Activated CD8-positive, alpha-beta T cell treated with anti-CD3 and anti-CD28 coated beads, Interleukin-2, amount 10 ng/mL, durations not matched to agents 7 days and 5 days (primary cell): ENCODE measurements at places on chromosomes 12 and 14. TPM values are rescaled to one million over a fixed set of nuclear protein-coding genes. Genes with fewer than 3 reads are reported as not detected.

DNA sequence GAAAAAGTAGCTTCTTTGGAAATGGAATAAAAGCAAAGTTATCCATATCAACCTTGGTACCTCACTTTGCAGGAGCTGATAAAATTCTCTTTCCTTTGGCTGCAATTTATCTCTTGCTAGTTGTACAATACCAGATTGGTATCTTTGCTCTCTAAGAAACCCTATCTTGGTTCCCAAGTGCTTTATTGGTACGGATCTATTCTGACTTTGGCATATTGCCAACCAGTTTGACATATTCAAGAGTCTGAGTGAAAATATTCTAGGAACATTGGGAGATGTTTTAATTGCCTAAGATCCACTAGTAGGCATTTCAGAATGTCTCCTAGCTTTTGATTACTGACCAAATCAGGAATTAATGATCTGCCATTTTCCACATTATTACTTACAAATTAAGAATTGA, 167.2 kb upstream of the ATP2B1 start:
- DNase-seq, result no peak

The CLEC2A gene
- total RNA-seq, result not detected

GRCh38 chr12:69570545-69571399, 14.5 kb upstream of the CCT2 start:
- peak; percentile 63 for DNase-seq

DNA sequence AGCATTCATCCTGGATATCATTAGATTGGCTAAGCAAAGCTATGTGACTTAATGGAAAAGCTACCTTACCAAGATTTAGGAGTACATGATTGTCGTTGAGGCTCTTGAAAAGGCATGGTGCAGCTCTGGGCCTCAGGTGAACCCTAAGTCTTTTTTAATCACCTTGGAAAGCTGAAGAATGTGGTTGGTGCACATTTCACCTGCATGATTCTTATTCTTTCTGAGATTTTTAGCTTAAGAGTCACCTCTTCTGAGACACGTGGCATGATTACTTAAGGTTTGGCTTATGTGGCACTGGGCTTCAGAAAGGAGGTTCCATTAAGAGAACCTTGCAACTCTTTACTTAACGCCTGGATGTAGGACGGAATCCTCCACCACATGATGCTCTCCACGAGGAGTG, 498.5 kb downstream of the TMEM117 start:
- DNase-seq, result no peak

GRCh38 chr14:56854325-56854724, 44.0 kb upstream of the OTX2 start:
- no peak for DNase-seq

DNA sequence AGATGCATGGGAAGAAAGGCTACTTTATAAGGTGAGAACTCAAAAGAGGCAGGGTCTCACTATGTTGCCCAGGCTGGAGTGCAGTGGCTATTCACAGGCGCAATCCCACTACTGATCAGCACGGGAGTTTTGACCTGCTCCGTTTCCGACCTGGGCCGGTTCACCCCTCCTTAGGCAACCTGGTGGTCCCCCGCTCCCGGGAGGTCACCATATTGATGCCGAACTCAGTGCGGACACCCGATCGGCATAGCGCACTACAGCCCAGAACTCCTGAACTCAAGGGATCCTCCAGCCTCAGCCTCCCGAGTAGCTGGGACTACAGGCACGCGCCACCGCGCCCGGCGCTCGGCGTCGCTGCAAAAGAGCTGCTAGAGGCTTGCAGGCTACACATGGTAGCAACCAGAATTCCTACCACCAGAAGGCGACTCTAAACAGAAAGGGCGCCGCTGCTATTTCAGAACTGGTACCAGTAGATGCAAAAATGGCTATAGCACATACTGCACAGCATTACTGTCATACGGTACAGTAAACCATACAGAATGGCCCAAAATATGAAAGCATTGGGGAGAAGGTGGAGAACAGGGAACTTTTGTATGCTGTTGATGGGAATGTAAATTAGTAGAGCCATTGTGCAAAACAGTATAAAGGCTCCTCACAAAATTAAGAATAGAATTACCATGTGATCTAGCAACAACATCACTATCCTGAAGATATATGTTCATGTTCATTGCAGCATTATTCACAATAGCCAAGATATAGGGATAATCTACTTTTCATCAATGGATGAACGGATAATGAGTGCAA, 1.2 kb upstream of the NEMF start:
- DNase-seq, result peak; percentile 83
